ENCODE measurements at places on chromosomes 3 and 15.

GRCh38 chr15:68658641-68659358, 80.0 kb downstream of the CORO2B start:
- no peak for DNase-seq

DNA sequence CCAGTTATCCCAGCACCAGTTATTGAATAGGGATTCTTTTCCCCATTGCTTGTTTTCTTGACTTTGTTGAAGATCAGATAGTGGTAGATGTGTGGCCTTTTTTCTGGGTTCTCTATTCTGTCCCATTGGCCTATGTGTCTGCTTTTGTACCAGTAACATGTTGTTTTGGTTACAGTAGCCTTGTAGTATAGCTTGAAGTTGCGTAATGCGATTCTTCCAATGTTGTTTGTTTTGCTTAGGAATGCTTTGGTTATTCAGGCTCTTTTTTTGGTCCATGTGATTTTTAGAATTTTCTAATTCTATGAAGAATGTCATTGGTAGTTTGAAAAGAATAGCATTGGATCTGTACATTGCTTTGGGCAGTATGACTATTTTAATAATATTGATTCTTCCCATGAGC, 94.3 kb upstream of the CHMP2B start:
- DNase-seq, result no peak

DNA sequence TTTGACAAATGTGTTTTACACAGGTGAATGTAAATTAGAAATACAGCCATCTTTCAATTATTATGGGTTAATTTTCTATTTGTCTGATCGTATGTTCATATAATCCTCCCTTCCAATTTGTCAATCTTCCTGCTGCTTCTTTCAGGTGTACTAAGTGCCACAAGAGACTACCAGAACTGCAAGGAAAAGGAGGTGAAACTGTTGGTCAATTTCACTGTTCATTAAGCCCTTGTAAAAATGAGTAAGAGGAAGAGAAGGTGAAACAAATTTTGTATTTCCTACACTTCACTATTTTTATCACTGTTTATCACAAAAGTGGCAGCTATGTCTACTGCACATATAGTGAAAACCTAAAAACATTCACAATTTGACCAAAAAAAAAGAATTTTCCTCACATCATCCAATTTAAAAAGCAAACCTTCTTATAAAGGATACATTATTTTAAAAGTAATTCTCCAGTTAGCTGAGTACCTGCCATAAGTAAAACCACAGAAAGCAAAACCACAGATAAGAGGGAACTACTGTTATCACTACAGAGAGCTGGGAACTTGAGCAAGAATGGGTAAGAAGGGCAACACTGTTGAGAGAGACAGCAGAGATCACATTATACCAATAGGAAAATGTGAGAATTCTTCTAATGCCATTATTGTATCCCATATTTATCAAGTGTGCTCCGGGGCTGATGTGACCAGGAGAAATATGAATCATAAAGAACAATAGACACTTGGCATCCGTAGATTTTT, 163.0 kb downstream of the TBC1D5 start:
- DNase-seq, result no peak

DNA sequence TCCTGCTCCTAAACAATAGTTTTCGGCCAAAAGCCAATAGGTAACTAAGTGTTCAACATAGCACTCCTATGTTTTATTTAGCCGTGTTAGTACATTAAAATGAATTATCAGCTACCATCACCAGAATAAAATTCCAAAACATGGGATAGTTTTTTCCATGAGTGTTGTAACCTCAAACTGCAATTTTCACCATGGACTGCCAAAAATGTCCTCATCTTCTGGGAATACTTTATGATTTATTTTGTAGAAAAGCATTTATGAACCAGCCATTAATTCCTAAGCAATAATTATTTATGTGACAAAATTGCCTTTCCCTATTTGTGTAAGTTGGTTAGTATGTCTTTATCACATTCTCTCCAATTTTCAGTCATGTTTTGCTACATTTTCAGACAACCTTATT, 438.1 kb downstream of the NAALADL2 start:
- no peak for DNase-seq

All from hippocampal formation (tissue), 2 donors.